ENCODE measurements at places on chromosomes 4 and X. TPM values are rescaled to one million over a fixed set of nuclear protein-coding genes. Genes with fewer than 3 reads are reported as not detected.

Gene PTTG2
- polyA plus RNA-seq = not detected

Gene TKTL2
- not detected for polyA plus RNA-seq

Gene MSANTD1
- not detected for polyA plus RNA-seq

Gene IL2RG
- 754 TPM for polyA plus RNA-seq

Gene THOC2
- 41.4 TPM for polyA plus RNA-seq

Gene IL15
- polyA plus RNA-seq = 8.2 TPM

Gene PAGE1
- polyA plus RNA-seq = not detected

Gene CENPVL1
- not detected for polyA plus RNA-seq

Gene YY2
- 0.43 TPM for polyA plus RNA-seq

Gene AASDH
- polyA plus RNA-seq = 24.8 TPM

Gene F8A3
- 2.5 TPM for polyA plus RNA-seq

Gene ZCCHC4
- polyA plus RNA-seq = 10.1 TPM

Gene DDX53
- polyA plus RNA-seq = not detected

Gene ADRA2C
- not detected for polyA plus RNA-seq

Gene ACOT9
- polyA plus RNA-seq = 18.2 TPM

Gene MAMLD1
- 0.80 TPM for polyA plus RNA-seq

Gene CPLX1
- polyA plus RNA-seq = not detected

Gene LPAR4
- not detected for polyA plus RNA-seq

Gene PWWP3B
- polyA plus RNA-seq = not detected

Gene DCAF8L1
- polyA plus RNA-seq = not detected

Gene CYBB
- polyA plus RNA-seq = 122 TPM

Gene TCEAL1
- 22.3 TPM for polyA plus RNA-seq

Gene NUP62CL
- 3.1 TPM for polyA plus RNA-seq
